ENCODE measurements at places on chromosomes 5 and 9.

- no peak for DNase-seq
These were observed 521.3 kb upstream of the TRPC7 start for GRCh38 chr5:136886608-136887007.

DNA sequence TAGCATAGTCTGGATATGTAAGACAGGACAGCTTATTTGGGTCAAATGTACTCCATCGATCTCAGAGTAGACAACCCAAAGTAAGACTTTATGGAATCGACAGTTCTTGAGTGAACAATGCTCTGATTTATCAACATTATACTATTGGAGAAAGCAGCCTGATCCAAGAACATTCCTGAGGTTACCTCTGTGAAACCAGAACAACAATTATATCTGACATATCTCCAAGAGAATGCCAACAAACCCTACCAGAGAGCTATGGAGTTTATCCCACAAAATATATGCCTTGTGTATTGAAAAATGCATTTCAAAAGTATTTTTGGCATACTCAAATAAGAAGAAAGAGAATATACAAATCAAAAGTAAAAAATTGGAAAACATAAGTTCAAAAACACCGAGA is 1985.9 kb downstream of the EFNA5 start:
- no peak for DNase-seq

- DNase-seq, result no peak
These were observed 2.9 kb downstream of the B4GALT1 start for GRCh38 chr9:33164138-33164809.

DNA sequence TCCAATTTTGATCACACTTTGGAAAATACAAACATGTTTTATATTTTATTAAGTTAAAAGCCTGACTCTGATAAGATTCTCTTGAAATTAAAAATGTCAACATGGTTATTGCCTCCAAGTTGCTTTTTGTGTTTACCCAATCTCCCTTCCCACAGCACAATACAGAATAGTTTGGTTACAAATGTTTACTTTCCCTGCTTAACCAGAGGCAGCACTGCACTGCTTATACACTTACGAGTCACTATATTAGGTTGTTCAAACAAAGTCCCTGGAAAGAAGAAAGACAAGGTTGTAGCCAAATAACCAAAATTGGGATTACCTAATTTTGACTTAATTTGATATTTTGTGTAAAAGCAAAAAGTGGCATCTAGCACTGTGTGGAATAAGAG is 25.9 kb downstream of the SRFBP1 start:
- DNase-seq, result no peak

GRCh38 chr9:129367287-129367686 is 189.2 kb upstream of the IER5L start:
- DNase-seq, result no peak

- DNase-seq, result no peak
These were observed 164.5 kb downstream of the TMEM38B start for GRCh38 chr9:105858877-105859276.

DNA sequence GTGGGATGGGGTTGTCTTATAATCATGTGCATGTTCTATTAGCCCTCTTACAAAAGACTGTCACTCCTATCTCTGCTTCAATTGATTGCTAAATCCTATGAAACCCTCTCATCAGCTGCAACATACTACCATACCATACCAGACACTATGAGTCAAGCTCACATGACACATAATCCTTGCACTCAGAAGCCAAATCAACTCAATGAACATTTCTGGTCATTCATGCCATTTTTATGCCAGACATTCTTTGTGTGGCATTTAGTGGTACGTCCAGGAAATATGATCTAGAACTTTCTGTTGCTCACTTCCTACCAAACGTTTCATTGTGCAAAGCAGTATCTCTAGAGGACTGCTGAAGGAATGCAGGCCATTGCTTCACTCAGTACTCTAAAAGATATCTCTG is 159.2 kb upstream of the GNA14 start:
- DNase-seq, result no peak

- no peak for DNase-seq
These were observed 95.8 kb downstream of the AOPEP start for GRCh38 chr9:94822273-94822672.

- DNase-seq, result no peak
These were observed 3.9 kb downstream of the MACIR start for GRCh38 chr5:103262422-103262871.

GRCh38 chr5:10140195-10140973 is 109.3 kb downstream of the ATPSCKMT start:
- DNase-seq, result no peak

Data from stimulated activated CD8-positive, alpha-beta memory T cell treated with anti-CD3 and anti-CD28 coated beads, Interleukin-2, amount 100 ng/mL, for 1 hour (primary cell).